Forelimb muscle (tissue), 1 donor: ENCODE measurements at places on chromosomes 6 and 20.

DNA sequence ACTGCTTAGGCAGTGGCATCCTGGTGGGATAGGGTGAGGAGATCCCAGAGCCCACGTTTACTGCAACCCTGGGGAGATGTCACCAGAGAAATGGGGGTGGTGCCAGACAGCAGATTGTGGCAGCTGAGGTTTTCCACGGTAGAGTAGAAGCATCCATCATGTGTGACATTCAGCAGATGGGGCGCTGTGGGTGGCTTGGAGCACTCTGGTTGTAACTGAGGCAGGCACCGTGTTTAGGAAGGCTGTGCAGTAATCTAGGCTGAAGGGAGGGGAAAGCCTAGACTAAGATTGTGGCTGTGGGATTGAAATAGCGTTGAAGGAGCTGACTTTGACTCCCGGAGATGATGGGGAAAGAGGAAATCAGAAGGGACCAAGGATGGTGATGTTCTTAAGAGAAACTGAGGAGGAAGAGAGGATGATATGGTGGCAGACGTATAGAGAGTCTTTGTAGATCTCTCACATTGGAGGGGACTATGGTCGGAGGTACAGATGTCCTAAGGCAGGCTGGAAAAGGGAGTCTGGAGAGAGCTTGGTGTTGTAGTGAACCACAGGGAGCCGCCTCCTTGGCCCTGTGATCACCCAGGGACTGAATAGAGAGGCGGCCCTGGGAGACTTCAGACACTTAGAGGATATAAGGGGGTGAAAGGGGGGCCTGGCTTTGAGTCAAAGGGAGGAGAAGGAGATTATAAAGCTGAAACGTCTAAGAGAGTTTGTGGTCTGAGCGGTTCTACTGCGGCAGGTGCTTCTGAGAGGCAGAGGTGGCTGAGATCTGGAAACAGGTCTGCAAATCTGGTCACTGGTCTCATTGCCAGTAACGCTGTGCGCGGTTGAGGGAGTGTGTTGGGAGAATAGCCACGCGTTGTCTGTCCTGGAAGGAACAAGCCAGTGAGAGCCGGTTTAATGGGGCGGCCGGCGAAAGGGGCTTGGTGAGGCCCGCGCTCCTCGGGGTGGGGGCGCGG is 792 bp upstream of the MICA start:
- no peak for DNase-seq

DNA sequence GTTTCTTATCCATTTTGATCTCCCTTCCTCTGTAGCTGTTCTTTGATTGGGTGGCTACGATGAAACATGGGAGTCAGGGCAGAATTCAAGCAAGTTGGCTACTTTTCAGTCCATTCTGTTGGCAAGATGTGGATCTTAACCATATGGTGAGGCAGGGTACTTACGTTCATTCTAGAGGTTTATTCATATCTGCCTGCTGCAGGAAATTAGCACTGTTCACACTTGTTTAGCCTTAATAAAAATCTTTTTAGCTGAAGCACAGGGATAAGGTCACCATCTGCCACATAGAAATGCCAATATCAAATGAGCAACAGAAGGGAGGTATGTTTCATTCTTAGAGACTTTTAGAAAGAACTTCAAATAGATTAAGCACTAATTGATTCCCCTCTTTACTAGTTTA is 83.9 kb downstream of the GRIK2 start:
- DNase-seq, result no peak

- DNase-seq, result no peak
Measured at GRCh38 chr20:11331096-11331495, 586.6 kb upstream of the BTBD3 start.

GRCh38 chr6:152441902-152442301 is 195.3 kb downstream of the SYNE1 start:
- no peak for DNase-seq

- DNase-seq, result no peak
Measured at GRCh38 chr6:25318589-25318988, 39.4 kb downstream of the CARMIL1 start.

- DNase-seq, result no peak
Measured at GRCh38 chr6:158323561-158323958, 11.3 kb downstream of the TULP4 start.

- DNase-seq, result no peak
Measured at GRCh38 chr20:54199721-54200176, 8.1 kb upstream of the PFDN4 start.

DNA sequence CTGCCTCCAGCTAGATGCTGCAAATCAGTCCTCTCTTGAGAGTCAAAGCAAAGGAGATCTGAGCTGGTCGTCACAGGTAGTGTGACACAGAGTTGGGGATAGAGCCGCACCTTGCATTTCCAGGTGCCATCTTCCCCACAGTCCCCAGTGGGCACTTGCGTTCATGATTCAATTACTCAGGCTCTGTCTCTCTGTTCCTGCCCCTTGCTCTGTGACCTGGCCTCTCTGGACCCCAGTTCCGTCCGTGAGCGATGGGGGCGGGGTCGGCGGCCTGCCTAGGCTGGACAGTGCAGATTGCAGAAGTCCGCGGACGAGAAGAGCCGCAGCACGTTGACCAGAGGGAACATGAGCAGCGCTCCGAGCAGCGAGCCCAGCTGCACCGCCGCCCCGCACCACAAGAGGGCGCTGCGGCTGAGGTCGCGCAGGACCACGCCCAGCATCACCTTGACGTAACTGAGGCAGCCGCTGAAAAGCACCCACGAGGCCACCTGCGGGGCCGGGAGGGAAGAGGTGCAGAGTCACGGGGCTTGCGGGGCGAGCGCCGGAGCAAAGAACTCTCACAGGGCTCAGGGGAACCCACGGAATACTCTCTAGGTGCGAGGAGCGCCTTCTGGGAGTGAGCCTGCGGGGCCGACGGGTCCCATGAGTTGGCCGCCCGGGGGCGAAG is 7.4 kb downstream of the SLC52A3 start:
- DNase-seq, result no peak

DNA sequence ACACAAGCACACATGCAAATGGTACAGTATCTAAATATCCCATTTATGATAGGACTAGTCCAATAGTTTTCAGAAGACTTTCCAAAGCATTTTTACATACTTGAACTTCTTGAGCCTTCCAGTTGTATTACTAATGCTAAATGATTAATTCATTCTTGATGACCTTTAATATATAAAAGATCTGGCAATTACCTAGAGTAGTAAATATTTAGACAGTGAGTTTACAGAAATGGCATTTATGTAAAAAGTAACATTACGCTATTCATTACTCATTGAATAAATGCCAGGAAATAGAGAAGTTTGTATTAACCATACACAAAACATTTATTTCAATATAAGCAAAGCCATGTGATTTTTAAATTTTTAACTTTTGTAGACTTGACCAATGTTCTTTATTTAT is 158.8 kb downstream of the DST start:
- no peak for DNase-seq

GRCh38 chr6:125781314-125781868 is 9.4 kb upstream of the NCOA7 start:
- no peak for DNase-seq

DNA sequence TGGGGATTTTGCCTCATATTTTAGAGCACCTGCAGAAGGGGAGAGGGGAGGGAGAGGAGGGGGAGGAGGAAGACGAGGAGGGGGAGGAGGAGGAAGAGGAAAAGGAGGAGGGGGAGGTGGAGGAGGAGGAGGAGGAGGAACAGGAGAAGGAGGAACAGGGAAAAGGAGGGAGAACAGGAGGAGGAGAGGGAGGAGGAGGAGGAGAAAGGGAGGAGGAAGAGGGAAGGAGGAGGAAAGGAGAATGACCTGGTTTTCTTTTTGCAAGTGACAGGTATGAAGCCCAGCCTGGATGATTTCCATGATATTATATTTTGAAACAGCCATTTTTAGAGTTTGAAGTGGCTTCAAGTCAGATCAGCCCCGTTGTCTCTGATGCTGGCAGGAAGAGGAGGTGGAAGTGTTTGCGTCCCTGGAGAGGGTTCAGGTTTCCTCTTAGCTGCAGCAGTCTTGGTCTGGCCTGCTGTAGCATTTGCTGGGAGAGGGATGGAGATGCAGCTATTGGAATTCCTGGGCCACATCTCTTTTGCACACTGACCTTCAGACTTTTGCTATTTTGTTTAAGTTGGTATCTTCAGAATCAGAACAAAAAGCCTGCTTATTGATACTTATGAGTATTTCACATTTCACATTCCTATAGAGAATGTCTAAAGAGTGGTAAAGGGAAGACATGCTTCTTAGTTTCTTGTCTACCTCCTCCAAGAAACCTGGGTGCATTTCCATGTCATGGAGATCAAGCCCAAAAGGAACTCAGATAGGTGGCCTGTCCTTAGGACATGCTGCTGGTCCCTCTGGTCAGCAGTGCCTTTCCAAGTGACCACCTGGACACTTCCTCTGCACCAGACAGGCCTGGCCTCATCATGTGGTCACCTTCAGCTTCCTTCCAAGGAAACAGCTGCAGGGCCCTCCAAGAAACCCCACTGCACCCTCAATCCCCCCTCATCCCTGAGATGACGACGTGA is 54.3 kb upstream of the IYD start:
- no peak for DNase-seq

DNA sequence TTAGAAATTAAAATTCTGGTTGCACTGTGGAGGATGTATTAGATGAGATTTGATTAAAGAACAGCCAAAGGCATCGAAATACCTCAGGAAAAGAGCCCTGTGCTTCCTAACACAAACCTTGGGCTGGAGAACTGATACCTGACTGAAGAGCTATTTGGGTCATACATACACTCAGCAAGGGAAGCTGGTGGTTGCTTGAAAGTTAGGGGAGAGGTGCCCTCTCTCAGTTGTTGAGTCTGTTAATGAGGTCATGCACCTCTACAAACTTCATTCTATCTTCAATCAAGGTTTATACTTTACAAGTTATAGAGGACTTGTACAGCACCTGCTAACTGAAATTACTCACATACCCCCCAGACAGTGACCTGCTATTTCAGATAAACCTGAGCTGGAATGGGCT is 25.5 kb downstream of the FAM184A start:
- no peak for DNase-seq

- no peak for DNase-seq
Measured at GRCh38 chr20:37311710-37312355, 22.4 kb downstream of the MANBAL start.

GRCh38 chr20:50541606-50542041 is 31.4 kb downstream of the PTPN1 start:
- DNase-seq, result no peak

GRCh38 chr6:2215342-2215741 is 30.1 kb downstream of the GMDS start:
- DNase-seq, result no peak

GRCh38 chr6:16770701-16771569 is 9.7 kb upstream of the ATXN1 start:
- no peak for DNase-seq

- no peak for DNase-seq
Measured at GRCh38 chr6:3318821-3319540, 60.2 kb downstream of the PSMG4 start.

- DNase-seq, result no peak
Measured at GRCh38 chr6:55399351-55399750, 72.1 kb downstream of the GFRAL start.
